ENCODE measurements at places on chromosomes 4 and X.

- no peak for DNase-seq
Observed at GRCh38 chr4:146458594-146458993, 63.1 kb downstream of the SLC10A7 start.

GRCh38 chrX:46553935-46554334 lies 8.7 kb upstream of the ZNF674 start:
- no peak for DNase-seq

- no peak for DNase-seq
Observed at GRCh38 chr4:40412388-40412787, 77.3 kb downstream of the CHRNA9 start.

DNA sequence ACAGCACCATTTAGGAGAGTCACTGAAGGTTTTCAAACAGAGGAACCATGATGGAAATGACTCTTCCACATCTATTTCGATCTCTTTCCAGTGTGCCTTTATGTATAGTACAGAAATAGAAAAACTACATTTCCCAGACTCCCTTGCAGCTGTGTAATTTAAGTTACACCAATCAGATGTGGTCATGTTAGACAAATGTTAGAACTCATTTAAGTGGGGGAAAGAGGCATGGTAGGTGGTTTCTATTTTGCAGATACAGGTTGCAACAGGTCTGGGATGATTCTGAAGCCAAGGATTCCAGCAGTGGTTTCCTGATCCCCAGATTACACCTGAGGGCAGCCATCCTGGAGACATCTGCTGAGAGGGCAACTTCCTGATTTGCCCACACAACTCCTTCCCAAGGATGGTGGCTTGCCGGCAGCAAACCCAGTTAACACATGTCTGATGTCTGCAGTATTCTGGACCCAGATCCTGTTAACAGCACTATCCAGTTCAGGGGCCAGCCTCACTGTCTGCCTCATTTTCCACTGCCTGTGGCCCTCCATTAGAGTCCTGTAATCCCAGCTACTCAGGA lies 38.7 kb upstream of the PDK3 start:
- DNase-seq, result no peak

DNA sequence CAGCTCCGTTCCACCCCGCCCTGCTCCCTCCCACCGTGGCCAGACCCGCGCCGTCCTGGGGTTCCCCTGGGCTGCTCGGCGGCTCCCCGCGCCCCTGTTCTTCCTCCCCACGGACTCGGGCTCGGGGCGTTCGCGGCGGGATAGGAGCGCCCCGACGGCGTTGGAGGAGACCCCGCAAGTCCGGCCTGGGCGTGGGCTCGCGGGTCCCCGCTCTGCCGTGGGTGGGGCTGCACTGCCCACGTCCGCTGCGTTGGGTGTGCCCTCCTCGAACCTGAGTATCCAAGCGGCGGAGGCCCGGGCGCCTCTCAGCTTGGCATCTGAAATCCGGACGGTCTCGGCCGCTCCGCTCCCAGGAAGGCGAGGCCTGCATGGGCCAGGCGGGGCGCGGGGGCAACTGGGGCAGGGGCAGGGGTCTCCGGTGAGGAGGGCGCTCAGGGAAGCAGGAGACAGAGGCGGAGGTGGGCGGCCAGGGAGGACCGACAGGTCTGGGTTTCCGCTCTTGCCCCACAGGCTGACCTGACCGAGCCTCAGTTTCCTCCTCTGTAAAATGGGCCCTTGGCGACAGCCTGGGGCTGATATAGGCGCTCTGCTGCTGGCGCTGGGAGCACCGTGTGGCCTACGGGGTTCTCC lies 12.0 kb upstream of the NAT8L start:
- DNase-seq, result no peak

GRCh38 chr4:38495446-38495845 lies 168.6 kb upstream of the KLF3 start:
- no peak for DNase-seq

GRCh38 chr4:139808808-139809756 lies 143.5 kb downstream of the MGST2 start:
- DNase-seq, result no peak

- DNase-seq, result no peak
Observed at GRCh38 chr4:20017070-20017776, 234.5 kb upstream of the SLIT2 start.

DNA sequence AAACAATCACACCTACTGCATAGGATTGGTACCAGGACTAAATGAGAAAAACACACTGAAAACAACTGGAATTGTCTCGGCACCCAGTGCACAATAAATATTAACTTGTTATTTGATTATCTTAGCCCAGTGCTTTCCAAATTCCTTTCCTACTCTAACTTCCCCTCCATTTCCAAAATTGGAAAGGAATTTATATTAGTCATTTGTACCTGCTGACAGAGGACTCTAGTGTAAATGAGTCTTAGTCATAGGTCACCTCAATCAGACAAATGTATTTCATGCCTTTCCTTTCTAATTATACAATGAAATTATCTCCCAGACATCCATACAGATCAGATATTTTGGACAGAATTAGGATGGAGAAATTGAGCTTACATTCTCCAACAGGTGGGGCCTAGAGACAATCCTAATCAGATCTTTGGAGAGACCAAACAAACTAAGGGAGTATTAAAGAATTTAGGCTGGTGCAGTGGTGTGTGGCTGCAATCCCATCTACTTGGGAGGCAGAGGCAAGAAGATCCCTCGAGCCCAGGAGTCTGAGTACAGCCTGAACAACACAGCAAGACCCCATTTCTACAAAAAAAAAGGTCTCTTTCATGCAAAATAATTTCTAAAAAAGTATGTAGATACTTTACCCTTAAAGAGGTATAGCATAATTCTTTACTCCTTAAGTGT lies 10.1 kb downstream of the SH3D19 start:
- DNase-seq, result no peak

DNA sequence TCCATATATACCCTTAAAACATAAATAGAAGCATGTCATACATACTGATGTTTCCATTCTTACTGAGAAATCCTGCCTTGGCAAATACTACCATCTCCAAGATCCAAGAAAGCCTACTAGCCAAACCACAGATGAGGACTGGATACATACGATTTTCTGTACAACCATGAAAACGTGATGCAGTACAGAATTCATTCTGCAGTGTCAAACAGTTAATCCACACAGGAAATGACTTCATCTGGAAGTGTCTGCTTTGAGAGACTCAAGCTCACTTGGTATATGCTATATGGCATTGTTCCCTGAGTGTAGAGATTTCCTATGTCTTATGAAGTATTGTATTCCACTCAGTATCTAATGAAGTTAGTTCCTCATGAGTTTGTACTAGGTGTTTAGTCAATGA lies 94.3 kb downstream of the CT47B1 start:
- DNase-seq, result no peak

DNA sequence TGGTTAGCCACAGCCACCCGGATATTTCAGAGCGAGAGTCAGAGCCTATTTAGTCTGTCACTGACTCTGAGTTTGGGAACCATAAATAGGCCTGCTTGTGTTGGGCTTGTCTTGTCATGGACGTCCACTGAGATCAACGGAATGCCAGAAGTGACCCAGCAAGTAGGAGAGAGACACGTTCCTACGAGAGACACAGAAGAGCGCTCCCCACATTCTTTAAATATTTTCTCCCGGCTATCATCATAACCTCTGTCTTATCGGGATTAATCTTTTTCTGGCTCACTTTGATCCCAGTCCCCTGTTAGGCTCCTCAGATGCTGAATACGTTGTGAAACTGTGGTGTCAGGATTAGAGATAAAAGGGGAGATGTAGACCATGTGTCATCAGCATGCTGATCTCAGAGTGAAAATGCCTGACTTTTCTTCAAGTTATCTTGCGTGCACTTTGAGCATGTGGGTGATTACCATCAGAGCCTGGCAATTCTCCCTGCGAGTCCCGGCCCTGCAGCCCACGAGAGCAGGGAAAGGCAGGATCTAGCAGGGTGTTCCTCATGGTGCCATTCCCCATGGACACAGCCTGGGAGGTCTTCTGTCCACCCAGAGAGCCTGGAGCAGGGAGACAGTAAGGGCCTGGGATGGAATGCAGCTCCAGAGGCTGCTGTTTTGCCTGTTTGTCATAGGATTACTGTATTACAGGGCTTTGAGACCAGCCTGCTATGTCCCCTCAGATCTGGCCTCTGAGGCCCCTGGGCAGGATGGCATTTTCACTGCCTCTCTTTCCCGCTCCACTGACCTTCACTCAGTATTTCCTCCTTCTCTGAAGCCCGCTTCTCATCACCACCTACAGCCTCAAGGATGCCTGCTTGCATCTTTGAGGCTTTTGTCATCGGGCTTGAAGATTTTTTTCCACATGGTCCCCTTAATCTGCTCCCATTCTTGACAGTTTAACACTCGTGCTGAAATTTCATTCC lies 2.8 kb upstream of the TENM3 start:
- DNase-seq, result no peak

GRCh38 chrX:771536-771935 lies 140.9 kb downstream of the SHOX start:
- DNase-seq, result no peak

DNA sequence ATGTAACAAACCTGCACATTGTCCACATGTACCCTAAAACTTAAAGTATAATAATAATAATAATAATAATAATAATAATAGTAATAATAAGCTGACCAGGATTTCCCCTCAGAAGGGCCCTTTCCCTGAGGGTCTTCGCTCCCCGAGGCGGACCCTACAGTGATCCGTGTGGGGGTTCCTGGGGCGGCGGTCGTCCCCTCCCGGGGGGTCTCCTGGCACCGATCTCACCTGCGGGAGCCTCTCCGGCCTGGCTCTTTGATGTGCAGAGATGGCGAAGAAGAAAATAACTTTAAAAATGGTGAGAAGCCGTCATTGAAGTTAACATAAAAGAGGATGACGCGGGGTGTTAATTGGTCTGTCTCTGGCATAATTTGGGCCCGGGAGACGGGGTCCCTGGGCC lies 48.2 kb upstream of the PPP2R3B start:
- no peak for DNase-seq

DNA sequence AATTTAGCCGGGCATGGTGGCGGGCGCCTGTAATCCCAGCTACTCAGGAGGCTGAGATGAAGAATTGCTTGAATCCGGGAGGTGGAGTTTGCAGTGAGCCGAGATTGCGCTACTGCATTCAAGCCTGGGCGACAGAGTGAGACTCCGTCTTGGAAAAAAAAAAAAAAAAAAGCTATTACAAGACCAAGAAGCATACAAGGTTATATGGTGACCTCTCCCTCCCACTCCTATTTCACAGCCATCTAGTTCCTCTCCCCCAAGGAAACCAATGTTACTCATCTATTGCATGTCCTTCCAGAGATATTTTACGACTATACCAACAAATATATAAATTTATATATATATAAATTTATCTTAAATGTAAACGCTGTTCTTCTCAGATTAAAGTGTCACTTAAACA lies 3.2 kb downstream of the SLC9A7 start:
- DNase-seq, result no peak

DNA sequence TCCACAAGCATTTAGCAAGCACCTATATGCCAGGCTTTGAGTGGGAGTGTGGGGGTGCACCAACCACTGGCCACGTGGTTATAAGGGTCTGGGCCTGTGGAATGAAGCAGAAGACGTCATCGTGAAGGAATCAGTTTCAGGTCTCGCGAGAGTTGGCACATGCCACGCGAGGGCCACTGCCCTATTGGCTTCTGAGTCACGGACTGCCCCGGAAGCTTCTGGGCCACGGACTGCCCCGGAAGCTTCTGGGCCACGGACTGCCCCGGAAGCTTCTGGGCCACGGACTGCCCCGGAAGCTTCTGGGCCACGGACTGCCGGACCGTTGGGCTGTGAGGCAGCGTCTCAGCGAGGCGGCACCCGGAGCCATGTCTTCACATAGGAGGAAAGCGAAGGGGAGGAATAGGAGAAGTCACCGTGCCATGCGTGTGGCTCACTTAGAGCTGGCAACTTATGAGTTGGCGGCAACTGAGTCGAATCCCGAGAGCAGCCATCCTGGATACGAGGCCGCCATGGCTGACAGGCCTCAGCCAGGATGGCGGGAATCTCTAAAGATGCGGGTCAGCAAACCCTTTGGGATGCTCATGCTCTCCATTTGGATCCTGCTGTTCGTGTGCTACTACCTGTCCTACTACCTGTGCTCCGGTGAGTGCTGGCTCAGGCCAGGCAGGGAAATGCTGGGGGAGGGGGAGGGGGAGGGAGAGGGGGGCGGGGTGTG lies at the start of gene FMR1NB:
Gene FMR1NB (plus strand): TSS at position 300 of the 715 bp plus-strand sequence. CDS start 66 bp downstream, at position 366.
- no peak for DNase-seq

- DNase-seq, result peak; percentile 85
Observed at GRCh38 chr4:10457255-10457801, at the start of gene ZNF518B. Gene ZNF518B, minus strand, starts transcription at chr4:10457426. Its CDS starts 11,098 bp downstream, at chr4:10446328.

GRCh38 chr4:100707786-100708185 lies 190.0 kb upstream of the EMCN start:
- no peak for DNase-seq

GRCh38 chr4:26321373-26322221 lies 783 bp downstream of the RBPJ start:
- DNase-seq, result no peak

- DNase-seq, result no peak
Observed at GRCh38 chr4:102601586-102602227, 100.5 kb downstream of the NFKB1 start.

- no peak for DNase-seq
Observed at GRCh38 chrX:103688946-103689345, 2.4 kb upstream of the MORF4L2 start.

- DNase-seq, result no peak
Observed at GRCh38 chr4:41713768-41714167, 34.8 kb downstream of the PHOX2B start.

GRCh38 chr4:38284294-38285030 lies 324.3 kb downstream of the PTTG2 start:
- DNase-seq, result no peak

GRCh38 chrX:85003655-85004244 lies at the start of gene APOOL:
Gene APOOL, plus strand, starts transcription at chrX:85003877. Its CDS starts 36 bp downstream, at chrX:85003913.
- DNase-seq, result peak; percentile 55

GRCh38 chr4:17093481-17093880 lies 195.0 kb upstream of the LDB2 start:
- no peak for DNase-seq

GRCh38 chr4:188975271-188975670 lies 836.0 kb downstream of the TRIML1 start:
- DNase-seq, result no peak

DNA sequence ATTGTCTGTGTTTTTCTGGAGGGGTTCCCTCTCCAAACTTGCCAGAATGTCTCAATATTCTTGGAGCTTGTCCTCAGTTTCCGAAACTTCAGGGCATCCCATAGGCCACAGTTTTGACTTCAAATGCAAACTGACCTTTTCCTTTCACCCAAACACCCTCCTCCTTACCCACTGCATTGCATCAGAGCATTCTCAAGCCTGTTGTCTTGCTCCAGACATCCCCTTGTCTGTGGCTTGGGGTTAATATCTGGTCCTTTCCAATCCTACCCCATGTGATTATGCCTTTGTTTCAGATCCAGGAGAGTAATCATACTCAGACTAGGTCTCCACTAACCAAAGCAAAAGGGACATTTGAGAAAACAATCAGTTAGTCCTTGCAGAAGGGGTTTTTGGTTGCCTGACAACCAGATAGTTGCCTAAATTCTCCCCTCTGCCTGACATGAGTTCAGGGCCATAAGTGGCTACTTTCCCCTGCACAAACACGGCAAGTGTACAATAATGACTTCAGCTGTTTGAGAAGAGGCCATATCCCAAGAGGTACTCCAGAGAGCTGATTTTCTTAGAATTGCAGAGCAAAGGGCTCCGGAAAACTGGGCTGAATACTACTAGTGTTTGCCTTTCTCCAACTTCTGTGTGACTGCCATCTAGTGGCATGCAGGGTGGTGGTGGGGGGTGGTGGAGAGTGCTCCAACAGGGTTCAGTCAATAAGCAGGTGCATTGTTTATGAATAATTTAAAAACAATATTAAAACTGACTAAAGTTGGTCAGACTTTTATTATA lies 130.2 kb downstream of the CHRDL1 start:
- no peak for DNase-seq

- no peak for DNase-seq
Observed at GRCh38 chr4:175308236-175308635, 390.1 kb downstream of the ADAM29 start.
